ENCODE measurements at places on chromosomes 7 and 10.

DNA sequence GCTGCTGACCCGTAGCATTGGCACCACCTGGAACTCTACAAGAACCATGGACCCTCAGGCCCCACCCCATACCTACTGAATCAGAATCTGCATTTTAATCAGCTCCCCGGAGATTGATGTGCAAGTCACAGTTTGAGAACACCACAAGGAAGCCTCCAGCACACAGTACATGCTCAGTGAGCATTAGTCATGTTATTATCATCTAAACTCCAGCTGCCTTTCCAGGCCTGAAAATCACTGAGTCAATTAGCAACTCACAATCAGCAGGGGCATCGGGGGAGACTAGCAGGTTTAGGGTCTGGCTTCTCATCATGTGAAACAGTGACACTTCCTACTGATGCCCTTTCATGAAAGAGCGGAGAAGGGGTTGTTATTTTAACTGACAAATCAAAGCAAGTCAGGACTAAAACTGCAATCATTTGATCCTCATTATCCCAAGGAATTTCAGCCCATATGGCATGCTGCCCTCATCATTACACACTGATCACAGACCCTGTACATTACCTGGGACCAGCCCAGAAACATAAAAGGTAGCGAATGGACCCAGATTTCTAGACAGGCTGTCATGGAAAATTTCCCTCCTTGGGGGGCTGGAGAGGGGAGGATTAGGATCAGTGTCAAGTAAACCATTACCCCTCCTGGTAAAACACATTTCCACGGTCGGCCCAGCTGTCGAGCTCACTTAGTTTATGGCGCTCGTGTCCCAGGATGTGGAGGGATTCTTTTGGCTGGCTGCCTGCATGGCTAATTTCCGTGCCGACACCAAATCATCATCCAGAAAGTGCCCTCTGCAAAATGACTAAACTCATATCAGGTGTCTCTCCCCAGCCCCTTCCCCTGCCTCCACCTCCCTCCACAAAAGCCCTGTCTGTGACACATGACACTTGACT lies 122.8 kb downstream of the PRLHR start:
- DNase-seq, result no peak

DNA sequence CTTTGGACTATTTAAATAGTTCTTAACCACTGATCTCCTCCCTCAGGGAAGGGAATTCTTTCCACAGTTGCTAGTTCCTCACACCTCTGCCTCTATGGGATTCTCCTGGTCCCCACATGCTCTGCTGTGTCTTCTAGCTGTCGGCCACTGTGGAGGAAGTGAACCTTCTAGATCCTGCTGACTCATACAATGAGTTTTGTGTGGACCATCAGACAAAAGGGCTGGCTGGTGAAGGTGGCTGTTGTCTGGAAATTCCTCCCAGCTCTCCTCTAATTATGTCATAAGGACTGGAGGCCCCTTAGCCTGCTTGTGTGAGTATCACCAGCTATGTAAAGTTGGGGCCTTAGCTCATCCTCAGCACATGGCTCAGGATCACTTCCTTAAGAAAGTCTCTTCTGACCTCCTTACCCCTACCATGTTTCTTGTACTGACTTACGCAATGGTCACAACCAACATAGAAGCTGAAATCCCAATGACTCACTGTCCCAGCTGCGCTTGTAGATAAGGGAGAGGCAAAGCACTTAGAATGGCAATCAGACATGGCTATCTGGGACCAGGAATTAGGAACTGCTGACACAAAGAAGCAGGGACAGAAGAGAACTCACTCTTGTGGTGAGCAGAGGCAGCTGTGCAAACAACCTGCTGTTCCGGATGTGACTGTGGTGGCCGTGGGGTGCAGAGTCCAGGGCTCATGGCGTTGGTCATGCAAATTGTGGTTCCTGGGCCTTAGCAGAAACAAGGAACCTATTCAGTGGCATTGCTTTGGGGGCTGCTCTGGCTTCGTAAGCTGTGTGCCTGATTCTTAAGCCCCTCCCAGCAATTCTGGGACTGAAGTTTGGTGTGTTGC lies 2.5 kb upstream of the MACC1 start:
- peak; percentile 98 for DNase-seq

GRCh38 chr10:107166403-107166802 lies 1.9 kb upstream of the SORCS1 start:
- DNase-seq, result no peak

DNA sequence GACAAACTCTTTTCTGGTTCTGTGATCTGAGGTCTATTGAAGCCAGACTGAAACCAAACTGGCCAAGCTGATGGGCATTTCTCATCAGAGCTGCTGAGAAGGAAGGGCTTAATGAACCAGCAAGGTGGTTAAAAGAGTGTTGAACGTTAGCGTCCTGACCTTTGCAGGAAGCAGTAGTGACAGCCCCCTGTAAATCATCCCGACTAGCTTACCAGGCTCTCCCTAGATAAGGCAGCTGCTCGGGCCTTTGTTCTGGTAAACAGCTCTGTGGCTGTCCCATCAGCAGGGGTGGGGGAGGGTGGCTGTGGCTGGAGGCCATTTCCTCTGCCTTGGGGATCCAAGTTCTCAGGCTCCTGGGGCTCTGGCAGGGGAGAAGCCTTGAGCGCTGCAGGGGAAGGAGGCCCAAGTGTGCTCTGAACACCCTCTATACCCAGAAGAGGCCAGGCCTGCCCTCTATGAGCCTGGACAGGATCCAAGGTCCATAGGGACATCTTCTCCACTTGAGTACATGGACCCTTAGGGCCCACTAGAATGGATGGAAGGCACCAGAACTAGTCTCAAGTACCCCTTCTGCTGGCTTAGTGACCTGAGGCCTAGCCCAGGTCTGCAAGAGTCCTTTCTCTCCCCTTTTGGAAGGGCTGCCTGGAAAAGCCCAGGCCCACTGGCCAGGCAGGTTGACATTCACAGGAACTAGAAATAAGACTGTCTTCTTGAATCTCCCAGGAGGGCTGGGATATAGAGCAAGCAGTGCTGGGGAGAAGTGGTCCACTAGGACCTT lies 134.6 kb downstream of the ARHGAP22 start:
- no peak for DNase-seq

GRCh38 chr7:93015779-93016481 lies 101.8 kb downstream of the SAMD9 start:
- DNase-seq, result no peak

DNA sequence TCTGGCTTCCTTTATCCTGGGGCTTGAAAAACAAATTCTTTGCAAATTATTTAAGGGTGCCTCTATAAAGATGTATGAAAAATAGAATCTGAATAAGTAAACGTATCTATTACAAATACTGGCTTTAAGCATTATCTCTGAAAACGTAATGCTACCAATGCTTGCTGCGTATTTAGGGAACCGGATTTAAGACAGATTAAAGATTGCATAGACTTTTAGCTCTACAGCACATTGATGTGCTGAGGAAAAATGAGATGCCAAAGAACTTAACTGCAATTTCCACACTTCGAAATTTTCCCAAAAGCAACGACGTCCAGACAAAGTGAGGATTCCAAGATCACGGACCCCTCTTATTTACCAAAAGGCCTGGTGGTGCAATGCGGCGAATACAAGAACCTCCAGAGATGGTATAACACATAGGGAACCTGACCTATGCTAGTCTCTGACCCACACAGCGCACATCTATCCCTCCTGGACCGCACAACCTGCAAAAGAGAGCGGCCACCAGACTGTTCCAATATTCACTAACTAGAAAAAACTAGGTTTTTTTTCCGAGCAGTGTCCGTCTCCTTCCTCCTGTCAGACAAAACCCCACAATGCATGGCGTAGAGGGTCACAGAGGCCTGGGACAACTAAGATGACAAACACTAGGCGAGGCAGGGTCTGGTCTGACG lies 34.3 kb upstream of the PHF14 start:
- DNase-seq, result peak; percentile 20

DNA sequence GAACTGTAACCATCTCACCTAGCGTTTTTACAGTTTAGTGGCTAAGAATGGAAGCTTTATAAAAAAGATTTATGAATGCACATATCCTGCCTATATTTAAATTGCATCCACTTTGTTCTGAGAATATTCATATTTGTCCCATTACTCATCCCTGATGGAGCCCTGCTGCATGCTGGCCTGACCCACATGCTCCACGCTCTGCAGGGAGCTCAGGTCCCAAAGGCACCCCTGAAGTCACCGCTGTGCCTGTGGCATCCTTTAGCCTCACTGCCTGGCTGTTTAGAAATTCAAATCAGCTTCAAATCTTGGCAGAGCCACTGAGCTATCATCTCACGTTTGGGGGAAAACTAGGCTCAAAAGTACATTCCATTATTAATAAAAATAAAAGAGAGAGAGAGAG lies 24.4 kb downstream of the C10orf90 start:
- DNase-seq, result no peak

DNA sequence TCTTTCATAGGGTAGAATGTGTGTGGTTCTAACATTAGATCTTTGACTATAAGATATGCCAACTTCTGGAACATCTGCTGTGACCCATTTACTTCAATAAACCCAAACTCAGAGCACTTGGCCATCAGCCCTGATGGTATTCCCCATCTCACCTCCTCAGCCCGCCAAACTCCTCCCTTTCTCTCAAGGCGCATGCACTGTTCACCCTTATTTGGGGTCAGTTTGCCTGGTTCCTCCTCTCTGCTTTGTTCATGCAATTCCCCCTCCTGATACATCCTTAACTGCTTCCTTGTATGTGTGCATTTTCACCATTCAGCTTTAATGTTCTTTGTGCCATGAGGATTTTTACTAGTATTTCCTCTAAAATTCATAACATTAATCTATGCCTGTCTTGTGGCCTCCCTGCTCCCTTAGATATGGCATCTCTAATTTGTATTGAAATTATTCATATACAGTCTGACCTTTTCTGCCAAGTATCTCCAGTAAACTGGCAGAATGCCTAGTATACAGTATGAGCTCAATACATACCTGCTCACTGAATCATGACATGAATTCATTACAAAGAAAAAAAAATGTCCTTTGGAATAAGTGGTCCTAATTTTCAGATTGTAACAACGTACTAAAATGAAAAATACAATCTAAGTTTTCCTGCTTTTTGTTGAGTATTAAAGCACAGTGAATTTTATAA lies 336.8 kb upstream of the IGFBP3 start:
- peak; percentile 34 for DNase-seq

DNA sequence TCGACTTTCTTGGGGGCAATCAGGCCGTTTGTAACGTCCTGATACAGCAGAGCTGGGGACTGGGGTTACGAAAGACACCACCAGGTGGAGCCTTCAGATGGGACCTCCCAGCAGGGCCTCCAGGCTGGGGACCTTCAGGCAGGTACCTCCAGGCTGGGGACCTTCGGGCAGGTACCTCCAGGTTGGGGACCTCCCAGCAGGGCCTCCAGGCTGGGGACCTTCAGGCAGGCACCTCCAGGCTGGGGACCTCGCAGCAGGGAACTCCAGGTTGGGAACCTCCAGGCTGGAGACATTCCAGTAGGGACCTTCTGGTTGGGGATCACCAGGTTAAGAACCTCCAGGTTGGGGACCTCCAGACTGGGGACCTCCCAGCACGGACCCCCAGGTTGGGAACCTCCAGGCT lies 23.5 kb upstream of the GPR146 start:
- DNase-seq, result no peak

DNA sequence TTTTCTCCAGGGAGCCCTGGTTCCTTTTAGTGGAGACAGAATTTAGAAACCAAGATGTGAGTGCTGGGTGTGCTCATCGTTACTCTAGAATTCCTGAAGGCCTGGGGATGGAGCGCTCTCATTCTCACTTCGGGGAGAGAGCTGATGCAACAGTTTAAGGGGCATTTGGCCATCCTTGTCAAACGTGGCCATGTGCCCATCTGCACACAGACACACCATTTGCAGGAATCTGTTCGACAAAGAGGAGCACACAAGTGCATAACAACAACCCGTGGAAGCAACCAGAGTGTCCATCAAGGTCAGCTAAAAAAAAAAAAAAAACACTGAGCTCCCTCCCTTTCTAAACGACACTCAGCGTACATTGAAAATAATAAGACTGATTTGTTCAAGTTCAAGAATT lies 23.0 kb upstream of the RET start:
- no peak for DNase-seq

- no peak for DNase-seq
Measured at GRCh38 chr7:112603673-112604072, 122.9 kb downstream of the LSMEM1 start.

DNA sequence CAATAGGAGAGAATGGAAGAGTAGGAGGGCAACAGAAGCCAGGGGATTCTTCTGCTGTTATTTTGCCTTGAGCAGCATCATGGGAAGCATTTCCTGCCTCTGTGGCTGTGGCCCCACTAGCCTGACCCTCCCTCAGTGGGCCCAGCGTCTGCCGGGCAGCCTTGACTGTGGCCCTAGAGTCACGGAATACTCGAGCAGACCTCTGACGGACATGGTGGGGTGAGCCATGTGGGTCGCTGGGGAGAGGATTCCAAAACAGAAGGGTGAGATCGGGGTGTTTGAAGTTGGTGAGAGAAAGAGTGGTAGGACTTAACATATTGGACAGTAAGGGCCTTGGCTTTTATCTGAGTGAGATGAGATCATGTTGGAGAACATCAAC lies 8.3 kb upstream of the PRKAG2 start:
- DNase-seq, result no peak

GRCh38 chr10:99870123-99870730 lies 87.8 kb downstream of the ABCC2 start:
- DNase-seq, result no peak

DNA sequence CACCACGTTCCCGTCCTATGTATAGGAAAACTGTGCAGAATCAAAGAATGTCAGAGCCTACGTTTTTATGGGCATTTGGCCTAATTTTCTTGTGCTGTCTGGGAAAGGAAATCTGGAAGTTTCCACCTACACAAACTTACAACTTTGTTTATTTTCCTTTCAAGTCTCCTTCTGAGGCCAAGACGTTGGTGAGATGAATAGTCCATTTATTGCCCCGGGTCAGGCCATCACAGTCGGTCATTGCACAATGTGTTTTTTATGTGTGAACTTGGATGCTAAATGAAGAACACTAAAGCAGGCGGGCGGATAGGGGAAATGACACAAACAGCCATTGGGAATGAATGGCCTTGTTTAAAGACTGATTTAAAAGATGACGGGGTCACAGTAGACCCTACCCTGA lies 38.6 kb downstream of the TRIL start:
- DNase-seq, result no peak

DNA sequence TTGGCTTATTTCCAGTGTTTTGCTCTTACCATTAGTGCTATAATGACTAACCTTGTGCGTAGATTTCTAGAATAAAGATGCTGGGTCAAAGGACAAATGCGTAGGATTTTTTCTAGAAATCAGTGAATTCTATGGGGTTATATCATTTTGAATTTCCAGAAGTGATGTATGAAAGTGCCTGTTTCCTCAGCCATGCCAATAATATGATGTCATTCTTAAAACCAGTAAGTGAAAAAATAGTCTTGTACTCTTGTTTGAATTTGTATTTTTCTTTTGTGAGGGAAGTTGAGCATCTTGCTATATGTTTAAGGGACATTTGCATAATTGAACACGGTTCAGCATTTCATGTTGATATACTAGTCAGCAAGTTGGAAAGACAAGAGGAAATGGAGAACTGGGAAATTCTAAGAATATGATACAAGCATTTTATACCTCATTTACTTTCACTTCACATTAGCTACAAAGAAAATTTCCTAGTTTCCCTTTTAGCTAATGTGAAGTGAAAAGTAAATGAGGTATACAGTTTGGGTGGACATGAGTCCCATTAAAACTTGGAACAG lies 3.8 kb upstream of the DNAH11 start:
- no peak for DNase-seq
